Pancreas (tissue), 10 donors: ENCODE measurements at places on chromosomes 3 and 15. TPM values are rescaled to one million over a fixed set of nuclear protein-coding genes. Genes with fewer than 3 reads are reported as not detected.

DNA sequence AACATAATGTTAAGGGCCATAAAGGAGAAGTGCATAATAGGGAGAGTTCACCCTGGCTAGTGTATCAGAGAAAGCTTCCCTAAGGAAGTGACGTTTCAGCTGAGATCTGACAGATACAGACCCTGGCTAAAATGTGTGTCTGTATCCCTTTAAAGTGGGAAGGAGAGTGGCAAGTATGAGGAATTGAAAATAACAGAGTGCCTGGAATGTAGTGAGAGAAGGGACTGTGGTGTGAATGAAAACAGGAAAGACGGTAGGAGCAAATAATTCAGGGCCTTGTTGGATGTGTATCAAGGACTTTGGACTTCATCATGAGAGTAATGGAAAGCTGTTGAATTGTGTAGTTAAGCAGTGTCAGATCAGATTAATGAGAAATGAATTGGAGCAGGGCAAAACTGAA is 30.5 kb downstream of the NEO1 start:
- no peak overlapping the region for H3K27ac ChIP-seq
- H3K36me3 ChIP-seq = no peaks in the 10 kb centered on the region
- H3K4me1 ChIP-seq = peaks cover 4% of the 10 kb centered on the region
- DNase-seq = no peak

Gene STAB1
- total RNA-seq = 24.8 TPM

- H3K4me3 ChIP-seq = peak overlapping the region; percentile 74
- no peaks in the 10 kb centered on the region for H3K36me3 ChIP-seq
Observed at GRCh38 chr3:101574388-101575112, 570 bp downstream of the PCNP start.

DNA sequence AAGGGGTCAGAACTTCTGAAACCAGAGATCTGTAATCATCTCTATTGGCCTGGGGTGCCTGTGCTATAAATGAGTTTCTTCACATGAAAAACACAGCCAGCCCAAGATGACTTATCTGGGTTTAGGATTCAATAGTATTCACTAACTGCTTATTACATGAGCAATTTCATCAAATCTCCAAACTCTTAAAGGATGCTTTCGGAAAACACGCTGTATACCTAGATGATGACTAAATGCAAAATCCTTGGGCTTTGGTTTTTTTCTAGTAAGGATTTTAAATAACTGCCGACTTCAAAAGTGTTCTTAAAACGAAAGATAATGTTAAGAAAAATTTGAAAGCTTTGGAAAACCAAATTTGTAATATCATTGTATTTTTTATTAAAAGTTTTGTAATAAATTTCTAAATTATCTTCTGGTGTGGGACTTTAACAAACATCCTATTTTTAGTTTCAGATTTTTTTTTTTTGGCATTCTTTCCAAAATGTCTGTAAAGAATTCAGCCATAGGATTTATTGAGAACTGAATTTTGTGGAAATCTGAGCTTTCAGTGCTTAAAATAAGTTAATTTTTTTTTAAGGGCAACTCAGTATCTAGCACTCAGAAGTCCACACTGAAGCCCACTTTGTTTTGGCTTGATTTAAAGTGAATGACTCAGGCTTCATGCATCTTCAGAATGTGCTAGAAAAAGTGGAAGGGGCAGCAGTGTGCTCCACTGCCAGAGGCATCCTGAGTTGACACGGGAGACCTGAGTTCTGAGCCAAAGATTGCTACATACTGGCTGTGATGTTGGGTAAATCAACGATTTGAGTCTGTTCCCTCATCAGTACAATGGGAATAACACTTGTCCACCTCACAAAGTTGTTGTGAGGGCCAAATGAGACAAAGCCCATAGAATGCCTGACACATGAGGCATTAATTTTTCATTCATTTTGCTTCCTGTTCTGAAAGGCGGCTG is 18.7 kb downstream of the TMEM43 start:
- peak overlapping the region; percentile 83 for H3K27ac ChIP-seq
- DNase-seq = no peak
- peaks cover 29% of the 10 kb centered on the region for H3K36me3 ChIP-seq
- no peaks in the 10 kb centered on the region for H3K27me3 ChIP-seq
- peaks cover 16% of the 10 kb centered on the region for H3K4me1 ChIP-seq
- H3K4me3 ChIP-seq = no peak overlapping the region

Gene GOLGA6D
- total RNA-seq = not detected
